ENCODE measurements at places on chromosomes 4 and X.

- no peak for DNase-seq
Observed at GRCh38 chr4:155077452-155078229, 130.8 kb upstream of the NPY2R start.

GRCh38 chrX:123077631-123078030 is 106.4 kb upstream of the GRIA3 start:
- DNase-seq, result no peak

- DNase-seq, result no peak
Observed at GRCh38 chr4:171565130-171565788, 247.9 kb upstream of the GALNTL6 start.

DNA sequence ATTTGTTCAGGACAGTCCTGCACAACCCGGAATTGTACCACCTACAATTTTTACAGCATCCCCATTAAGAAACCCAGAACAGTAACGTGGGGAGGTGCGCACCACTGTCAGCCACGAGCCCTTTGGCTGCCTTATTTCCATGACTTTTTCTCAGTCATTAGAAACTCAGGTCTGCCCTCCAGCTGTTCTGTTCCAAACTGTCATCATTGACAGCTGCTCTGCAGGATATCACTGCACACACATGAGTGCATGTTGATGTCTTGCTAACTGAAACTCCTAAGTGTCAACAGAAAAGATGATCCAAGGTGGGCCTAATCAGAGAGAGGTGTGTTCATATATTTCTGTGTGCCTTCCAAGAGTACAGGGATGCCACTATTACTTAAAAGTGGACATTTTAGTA is 123.4 kb downstream of the PARM1 start:
- no peak for DNase-seq

Data from stimulated activated CD4-positive, alpha-beta T cell treated with anti-CD3 and anti-CD28 coated beads, Interleukin-2, amount 100 ng/mL, for 48 hours (primary cell).